ENCODE measurements at places on chromosomes 5 and 9.
A peak's percentile ranks its signal among the peaks of the same experiment; 100 is the strongest.

GRCh38 chr5:180820788-180821321 is 18.2 kb upstream of the MGAT1 start:
- no peak for DNase-seq

- DNase-seq, result no peak
These were observed 23.7 kb upstream of the LOX start for GRCh38 chr5:122101636-122102285.

GRCh38 chr9:89388084-89388867 is 70.0 kb downstream of the SECISBP2 start:
- DNase-seq, result no peak

- peak; percentile 9 for DNase-seq
These were observed 602 bp downstream of the CCNI2 start for GRCh38 chr5:132747616-132748440.

DNA sequence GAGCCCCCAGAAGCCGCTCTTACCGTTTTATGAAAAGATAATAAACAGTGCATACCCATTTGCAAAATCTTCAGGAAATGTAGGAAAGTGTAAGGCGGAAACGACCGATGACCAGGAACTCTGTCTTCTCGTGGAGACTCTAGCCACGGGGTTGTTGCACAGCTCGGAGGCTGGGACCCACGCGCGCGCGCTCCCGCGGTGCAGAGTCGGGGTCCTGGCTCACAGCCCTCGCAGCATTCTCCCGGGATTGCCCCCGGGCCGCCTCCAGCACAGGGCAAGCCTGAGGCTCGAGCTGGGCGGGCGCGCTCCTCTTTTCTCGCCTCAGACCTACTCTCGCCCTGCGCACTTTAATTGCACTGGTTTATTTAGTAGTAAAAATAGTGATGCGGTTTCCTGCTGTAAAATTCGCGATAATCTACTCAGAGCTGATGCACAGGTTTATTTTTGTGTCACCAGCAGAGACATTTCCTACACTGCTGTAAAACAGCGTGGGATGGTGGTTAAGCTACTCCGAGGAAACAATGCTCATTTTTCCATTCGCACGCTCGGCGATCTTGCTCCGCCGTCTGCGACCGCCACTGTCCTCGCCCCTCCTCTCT is 15.5 kb downstream of the TRIM7 start:
- no peak for DNase-seq

DNA sequence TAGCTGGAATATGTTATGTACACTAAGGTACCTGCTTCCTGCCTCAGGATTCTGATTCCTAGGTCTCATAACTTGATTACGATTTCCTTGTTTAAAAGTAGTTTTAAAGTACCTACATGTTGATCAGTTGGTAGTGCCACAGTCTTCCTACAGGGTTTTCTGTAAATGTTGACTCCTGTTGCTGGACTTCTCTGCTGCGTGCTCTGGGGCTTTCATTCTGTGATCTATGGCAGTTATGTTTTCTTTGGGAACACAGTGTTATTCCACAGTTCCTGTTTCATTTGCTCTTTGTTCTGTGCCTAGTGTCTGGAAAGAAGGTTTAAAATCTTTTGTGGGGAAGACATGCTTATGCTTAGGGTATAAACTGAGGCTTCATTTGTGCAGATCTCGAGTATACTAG is 343.5 kb downstream of the PLK2 start:
- DNase-seq, result no peak

GRCh38 chr9:35651956-35652828 is 1.5 kb upstream of the SIT1 start:
- no peak for DNase-seq

GRCh38 chr9:93593144-93593658 is 16.8 kb downstream of the PHF2 start:
- no peak for DNase-seq

- no peak for DNase-seq
These were observed 158.9 kb downstream of the RMI1 start for GRCh38 chr9:84139296-84140070.

DNA sequence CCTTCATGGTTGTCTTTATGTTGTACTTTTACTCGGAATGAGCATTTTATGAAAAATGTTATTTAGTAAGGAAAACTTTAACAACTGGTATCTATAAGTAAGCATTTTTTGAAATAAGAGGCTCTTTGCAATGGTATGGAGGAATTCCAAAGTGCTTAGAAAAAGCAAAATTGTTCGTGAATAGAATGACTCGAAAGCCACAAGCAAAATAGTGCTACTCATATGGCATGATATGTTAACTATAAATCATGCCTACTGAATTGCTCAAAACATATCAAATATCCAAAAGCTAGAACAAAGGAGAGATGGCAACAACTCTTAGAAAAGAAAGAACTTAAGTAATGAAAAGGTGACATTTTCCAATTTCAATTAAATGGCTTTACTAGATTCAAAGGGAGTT is 216.3 kb downstream of the KIAA0825 start:
- no peak for DNase-seq

DNA sequence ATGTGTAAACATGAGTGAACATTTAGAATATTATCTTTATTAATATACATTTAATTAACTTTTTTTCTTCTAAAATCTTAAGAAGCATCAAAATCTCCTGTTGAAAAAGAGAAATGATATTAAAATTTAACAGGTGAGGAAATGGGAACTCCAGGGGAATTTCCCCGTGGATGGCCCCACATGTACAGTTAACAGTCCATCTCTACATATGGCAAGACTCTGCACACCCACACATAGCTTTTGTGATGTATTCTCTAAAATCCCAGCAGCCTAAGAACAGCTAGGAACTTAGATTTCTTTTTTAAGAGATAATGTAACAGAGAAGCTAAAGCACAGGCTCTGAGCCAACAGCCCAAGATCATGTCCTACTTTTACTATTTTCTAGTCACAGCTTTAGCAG is 556.3 kb upstream of the RGMB start:
- DNase-seq, result no peak

- DNase-seq, result no peak
These were observed 137.0 kb upstream of the IRX4 start for GRCh38 chr5:2019716-2020115.

- no peak for DNase-seq
These were observed 117.8 kb upstream of the OSMR start for GRCh38 chr5:38728029-38728428.

- DNase-seq, result no peak
These were observed 169.2 kb downstream of the COX7C start for GRCh38 chr5:86786955-86787354.

GRCh38 chr5:110288766-110289511 is 437.5 kb downstream of the TMEM232 start:
- DNase-seq, result no peak

- no peak for DNase-seq
These were observed 77.1 kb upstream of the CNTLN start for GRCh38 chr9:17057729-17058128.

- DNase-seq, result no peak
These were observed 24.6 kb upstream of the ADRB2 start for GRCh38 chr5:148801682-148802276.

- no peak for DNase-seq
These were observed 59.0 kb upstream of the ZBTB43 start for GRCh38 chr9:126745574-126746411.

- DNase-seq, result no peak
These were observed 1495.8 kb downstream of the EFNA5 start for GRCh38 chr5:106174903-106175302.

DNA sequence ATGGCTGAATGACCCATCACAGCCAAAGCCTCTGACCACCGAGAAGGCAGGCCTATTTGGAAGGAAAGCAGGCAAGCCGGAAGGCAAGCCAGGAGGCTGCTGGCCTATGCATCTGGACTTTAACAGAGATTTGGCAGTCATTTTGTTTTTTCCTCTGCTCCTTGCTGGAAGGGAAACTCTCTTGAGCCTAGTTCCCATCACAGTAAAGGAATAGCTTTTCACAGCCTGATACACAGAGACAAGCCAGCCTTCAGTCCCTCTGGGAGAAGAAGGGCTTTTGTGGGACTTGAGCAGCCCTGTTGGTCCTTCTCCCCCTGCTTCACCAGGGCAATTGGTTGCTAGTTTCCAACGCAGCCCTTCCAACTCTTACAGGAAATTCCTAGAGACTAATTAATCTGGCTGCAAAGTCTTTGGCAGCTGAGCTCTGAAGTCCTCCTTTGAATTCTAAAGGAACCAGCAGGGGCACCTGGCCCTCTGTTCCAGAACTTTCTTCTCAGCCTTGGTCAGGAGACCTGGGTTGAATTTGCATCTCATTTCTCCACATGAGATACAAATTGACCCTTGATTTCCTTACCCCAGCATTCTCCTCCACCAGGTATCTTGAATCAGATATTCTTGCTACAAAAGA is 157.3 kb upstream of the EPB41L4A start:
- no peak for DNase-seq

GRCh38 chr5:36613241-36613640 is 6.8 kb downstream of the SLC1A3 start:
- no peak for DNase-seq

GRCh38 chr5:60598424-60598823 is 101.5 kb downstream of the DEPDC1B start:
- DNase-seq, result no peak

DNA sequence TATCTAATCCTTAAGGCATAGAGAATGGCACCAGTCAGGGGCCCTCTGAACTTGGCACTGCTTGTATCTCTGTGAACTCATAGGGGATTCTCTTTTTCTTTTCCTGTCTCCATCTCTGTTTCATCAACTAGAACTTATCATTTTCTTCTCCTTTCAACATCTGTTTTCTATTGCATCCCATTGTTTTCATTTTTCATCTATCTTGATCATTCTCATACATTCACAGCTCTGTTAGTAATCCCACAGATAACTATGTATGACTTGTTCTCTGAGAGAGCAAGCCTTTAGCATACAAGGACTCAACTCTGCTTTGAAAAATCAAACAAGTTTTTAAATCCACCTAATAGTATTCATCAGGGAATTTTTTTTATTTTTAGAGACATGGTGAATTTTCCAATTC is 264.3 kb downstream of the ARRDC3 start:
- no peak for DNase-seq

DNA sequence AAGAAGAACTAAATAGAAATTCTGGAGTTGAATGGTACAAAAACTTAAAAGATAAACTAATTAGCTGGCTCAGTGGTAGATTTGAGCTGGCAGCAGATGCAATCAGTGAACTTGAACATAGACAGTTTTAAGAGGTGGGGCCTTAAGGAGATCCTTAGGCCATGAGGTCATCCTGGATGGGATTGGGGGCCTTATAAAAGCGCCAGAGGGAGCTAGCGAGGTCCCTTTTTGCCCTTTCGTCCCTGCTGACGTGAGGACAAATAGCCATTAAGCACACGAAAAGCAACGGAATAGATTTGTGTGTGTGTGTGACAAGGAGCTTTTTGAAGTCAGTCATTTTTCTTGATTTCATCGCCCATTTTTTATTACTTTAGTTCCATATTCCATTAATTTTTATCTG is 83.3 kb downstream of the ZNF354C start:
- DNase-seq, result no peak

DNA sequence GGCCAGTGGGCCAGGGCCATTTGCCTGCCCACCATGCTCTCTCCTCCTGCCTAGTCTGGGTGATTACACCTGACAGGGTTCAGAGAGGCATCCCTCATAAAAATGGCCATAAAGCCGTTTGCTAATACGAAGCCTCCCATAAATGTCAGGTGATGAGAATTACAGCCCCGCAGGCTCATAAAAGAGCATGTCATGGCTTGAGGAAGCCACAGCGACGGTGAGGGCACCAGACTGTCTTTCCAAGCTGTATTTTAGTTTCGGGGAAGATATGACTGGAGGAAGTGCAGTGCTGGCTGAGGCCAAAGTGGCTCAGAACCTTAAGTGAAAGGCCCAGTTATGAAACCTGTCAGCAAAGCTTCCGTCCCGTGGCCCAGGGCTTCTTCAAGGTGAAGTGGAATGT is 18.5 kb upstream of the TCERG1 start:
- no peak for DNase-seq

- DNase-seq, result no peak
These were observed 49.4 kb upstream of the PAPPA start for GRCh38 chr9:116103976-116104820.

GRCh38 chr5:64637837-64638443 is 52.4 kb upstream of the SHISAL2B start:
- DNase-seq, result no peak

- DNase-seq, result no peak
These were observed 27.5 kb downstream of the SEC61B start for GRCh38 chr9:99249619-99250018.

- DNase-seq, result no peak
These were observed 146.6 kb downstream of the SLC24A2 start for GRCh38 chr9:19642256-19642655.

DNA sequence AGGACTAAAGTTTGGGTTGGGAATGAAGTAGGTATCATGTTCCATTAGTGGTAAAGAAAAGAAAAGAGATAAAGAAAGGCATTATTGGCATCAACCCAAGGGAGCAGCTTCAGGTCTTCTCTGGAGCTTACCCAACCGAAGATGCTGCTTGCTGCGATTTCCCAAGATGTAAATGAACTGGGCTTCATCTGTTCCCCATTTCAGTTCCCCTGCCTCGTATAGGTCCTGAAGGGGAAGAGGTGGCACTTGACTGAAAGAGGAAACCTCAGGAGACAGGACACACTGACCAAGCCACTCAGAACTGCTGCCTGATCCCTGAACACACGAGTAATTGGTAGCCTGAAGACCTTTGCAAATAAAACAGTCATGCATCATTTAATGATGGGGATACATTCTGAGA is 24.6 kb downstream of the ANXA6 start:
- DNase-seq, result no peak

DNA sequence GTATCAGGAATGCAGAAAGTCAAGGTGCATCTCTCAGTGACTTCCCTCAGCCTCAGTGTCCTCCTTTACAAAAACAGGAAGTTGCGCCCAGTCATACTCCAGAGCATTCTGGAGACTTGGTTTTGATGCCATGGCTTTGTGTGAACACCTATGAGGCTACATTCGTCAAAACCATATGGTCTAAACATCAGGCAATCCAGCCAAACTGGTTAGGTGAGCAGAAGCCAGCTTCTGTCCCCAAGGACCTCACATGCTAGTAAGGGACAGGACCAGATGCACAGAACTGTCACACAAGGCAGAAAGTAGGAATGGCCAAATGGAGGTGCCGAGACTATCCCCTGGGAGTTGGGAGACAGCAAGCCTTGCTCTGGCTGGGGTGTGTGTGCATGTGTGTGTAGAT is 217.2 kb downstream of the MELK start:
- DNase-seq, result no peak

GRCh38 chr9:30771163-30771708 is 1613.2 kb upstream of the ACO1 start:
- no peak for DNase-seq

- no peak for DNase-seq
These were observed 78.5 kb upstream of the LRRTM2 start for GRCh38 chr5:138953387-138954256.

Data from stimulated activated CD8-positive, alpha-beta memory T cell treated with anti-CD3 and anti-CD28 coated beads, Interleukin-4, amount 100 ng/mL, for 4 hours (primary cell).